DND-41 (cell line): ENCODE measurements at places on chromosomes 16 and 17.

- no peak for DNase-seq
Observed at GRCh38 chr16:1158456-1159324, 5.8 kb downstream of the CACNA1H start.

GRCh38 chr17:36510636-36511035 lies 24.0 kb downstream of the MYO19 start:
- DNase-seq = no peak

DNA sequence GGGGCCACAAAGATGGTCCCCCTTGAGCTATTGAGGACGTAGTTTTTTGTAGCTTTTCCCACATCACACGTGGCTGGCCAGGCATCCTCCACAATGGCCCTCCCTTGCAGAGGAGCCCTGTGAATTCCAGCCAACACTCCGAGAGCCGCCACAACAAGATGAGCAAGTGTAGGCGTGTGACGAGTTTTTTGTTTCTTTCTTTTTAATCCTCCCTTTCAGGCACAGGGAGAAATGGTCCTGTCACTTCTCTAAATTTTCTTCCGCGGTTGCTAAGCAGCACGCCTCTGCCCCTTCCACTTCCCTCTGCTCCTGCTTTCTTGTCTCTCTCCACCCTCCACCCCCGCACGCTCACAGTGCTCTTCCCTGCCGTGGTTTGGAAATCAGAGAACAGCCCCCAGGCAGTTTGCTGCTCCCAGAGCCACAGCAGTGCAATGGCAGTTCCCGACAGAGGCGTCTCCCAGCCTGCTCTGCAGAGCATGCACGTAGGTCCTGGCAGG lies 68.0 kb upstream of the MRTFB start:
- DNase-seq = no peak

DNA sequence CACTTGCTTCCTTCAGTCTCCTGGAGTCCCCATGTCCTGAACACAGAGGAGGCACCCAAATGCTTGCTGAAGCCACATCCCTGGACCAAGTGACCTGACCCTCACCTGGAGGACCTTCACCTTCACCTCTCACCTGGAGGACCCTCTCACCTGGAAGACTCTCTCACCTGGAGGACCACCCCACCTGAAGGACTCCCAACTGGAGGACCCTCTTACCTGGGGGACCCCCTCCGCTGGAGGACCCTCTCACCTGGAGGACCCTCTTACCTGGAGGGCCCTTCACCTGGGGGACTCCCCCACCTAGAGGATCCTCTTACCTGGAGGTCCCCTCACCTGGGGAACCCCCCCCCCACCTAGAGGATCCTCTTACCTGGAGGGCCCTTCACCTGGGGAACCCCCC lies 573 bp upstream of the CDK10 start:
- no peak for DNase-seq

GRCh38 chr16:522320-523096 lies 5.0 kb upstream of the CAPN15 start:
- DNase-seq = no peak
